ENCODE measurements at places on chromosomes 12 and 14.

- DNase-seq, result no peak
Measured at GRCh38 chr12:230925-231671, 17.1 kb upstream of the SLC6A12 start.

GRCh38 chr14:91354979-91355685 lies 62.5 kb downstream of the CCDC88C start:
- DNase-seq, result no peak

DNA sequence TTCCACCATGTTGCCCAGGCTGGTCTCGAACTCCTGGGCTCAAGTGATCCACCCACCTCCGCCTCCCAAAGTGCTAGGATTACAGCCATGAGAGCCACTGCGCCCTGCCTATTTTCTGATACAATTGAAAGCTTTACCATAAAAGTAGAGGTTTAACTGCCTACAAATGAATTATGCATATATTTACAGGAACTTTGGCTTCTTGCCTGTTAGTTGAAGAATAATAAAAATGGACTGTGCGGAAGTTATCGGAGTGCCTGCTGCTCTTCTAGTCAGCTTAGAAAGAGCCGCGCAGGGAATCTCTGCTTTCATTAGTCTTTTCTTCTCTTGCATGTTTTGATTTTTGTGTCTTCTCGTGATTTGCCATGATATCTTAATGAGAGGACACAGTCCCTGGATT lies 34.5 kb downstream of the PPP2R5C start:
- no peak for DNase-seq

DNA sequence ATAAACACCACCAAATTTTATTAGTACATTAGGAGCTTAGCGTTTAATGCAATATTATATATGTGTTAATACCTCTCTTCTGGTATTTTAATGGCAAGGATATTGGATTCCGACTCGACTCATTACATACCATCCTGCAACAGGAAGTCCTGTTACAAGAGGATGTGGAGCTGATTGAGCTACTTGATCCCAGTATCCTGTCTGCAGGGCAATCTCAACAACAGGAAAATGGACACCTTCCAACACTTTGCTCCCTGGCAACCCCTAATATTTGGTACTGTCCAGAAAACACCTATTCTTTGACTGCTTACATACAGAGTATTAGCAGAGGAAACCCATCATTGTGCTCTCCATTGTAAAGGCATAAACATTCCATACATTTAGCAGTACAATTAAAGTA lies 45.2 kb downstream of the VEZT start:
- peak; percentile 23 for DNase-seq

DNA sequence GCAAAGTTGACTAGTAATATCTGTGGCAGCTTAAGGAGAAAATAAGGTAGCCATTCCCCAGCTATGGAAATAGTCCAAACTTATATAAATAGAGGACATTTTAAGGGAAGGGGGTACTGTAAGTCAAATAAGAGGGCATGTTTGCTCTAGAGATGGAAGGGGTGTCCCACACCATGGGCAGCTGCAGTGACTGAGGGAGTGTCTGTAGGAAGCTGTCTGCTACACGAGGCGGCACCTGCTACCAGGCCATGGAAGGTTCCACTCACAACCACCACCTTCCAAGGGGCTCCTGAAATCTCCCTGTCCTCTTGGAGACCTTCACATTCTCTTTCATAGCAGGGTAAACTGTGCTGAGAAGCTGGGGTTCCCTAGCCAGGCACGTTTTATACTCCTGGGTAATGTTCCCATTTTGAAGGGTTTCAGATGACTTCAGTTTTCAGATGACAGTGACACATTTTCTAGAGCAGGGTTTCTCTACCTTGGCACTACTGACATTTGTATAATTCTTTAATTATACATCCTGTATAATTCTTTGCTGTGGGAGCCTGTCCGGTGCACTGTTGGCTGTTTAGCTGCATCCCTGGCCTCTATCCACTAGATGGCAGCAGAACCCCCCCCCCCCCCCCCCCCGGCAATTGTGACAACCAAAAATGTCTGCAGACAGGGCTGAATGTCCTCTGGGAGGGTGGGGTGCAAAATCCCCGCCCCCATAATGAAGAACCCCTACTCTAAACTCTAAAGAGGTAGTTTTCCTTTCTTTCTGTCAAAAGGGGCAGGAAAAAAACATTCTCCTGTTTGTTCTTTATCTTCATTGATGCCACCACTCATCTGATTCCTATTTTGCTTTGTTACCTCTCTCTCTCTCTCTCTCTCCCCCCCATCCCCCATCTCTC lies 11.6 kb upstream of the SMCO2 start:
- DNase-seq, result no peak
